ENCODE measurements at places on chromosomes 3 and 15.

DNA sequence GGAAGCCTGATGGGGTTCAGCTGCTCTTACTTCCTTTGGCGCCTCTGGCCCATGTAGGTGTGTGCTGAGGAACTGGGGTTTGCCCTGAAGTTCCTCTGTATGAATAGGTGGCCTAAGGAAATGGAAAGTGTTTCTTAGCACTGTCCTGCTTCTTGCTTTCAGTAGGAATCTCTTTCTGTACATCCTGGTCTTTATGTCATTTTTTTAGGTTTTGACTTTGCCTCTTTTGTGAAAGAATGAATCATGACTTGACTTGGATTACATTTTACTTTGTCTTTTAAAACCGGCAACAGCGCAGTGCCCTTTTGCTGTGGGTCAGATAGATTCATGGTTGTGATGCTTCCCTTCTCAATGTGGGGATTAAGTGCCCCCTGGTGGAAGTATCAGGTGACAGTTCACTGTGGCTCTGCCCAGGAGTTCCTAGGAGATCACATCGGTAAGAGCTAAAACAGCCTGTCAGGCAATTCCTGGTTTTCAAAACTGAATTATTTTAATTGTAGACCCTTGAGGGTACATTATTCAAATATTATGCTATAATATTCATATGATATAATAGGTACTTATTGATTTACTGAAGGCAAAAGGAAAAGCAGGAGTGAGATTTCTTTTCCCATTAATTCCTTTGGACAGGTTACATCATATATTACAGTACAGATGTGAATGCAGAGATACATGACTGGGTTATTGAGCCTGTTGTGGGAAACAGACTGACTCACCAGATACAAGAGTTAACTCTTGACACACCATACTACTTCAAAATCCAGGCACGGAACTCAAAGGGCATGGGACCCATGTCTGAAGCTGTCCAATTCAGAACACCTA is 95.4 kb downstream of the HCN4 start:
- DNase-seq: peak; percentile 55

GRCh38 chr3:25043749-25044148 is 384.3 kb upstream of the RARB start:
- no peak for DNase-seq

- DNase-seq: no peak
These were observed 73.1 kb upstream of the FBN1 start for GRCh38 chr15:48718646-48719045.

DNA sequence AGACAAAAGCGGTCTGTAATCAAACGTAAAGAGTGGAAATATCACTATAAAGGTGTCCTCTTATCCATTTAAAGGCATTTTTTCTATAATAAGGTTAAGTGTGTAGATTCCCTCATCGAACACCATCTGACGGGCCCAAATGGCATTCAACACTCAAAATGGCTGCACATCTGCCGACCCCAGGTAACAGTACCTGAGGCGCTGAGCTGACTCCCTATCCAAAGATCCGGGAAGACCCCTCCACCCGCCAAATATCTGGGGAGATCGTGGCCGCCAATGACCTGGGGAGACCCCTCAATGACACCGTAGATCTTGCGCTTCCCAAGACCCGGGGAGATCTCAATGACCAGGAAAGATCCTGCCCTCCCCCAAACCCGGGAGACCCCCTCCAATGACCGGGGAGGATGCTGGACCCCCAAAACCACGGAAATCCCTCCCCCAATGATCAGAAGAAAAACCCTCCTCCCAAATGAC is 476 bp downstream of the IP6K2 start:
- DNase-seq: peak; percentile 43

DNA sequence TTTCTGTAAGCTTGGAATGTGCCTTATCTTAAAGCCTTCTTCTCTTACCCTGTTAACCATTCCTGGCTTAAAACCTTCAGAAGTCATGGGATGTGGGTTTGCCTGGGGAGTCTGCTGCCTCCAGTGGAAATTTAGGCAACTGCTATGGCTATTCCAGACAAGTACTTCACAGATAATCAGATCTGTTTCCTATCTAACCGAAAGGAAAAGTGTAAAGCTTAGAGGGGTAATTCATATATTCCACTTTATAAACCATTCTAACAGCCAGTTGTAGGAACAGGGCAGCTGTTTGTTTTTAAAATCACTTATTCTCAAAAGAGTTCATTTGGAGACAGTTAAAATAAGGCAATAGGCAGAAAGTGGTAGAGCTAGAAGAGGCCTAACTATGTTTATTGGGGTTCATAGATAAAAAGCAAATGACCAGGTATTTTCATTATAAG is 219.9 kb downstream of the TCF12 start:
- no peak for DNase-seq

DNA sequence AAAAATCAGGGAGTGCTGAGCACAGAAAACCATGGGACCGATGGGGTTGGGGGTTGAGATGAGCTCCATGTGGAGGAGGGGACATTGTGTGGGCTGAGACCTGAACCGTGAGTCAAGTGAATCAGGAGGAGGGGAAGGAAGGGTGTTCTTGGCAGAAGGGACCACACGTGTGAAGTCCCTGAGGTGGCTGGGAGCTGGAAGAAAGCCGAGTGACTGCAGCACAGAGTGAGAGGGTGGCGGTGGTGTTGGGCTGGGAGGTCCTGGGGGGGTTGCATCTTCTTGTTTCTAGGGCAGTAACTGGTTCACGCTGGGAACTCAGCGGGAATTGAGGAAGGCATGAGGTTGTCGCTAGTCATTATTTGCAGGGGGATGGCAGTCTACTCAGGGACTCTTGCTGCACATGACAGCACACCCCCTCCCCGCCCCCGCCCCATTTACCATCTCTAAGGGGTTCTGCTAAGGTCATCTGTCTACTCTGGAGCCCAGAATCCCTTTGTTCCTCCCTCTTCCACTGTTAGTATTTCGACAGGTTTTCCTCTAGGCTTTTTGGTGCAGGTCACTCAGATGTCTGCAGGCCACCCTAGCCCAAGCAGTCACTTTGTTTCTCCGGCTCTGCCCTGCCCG is 254.3 kb downstream of the TLE3 start:
- DNase-seq: no peak

DNA sequence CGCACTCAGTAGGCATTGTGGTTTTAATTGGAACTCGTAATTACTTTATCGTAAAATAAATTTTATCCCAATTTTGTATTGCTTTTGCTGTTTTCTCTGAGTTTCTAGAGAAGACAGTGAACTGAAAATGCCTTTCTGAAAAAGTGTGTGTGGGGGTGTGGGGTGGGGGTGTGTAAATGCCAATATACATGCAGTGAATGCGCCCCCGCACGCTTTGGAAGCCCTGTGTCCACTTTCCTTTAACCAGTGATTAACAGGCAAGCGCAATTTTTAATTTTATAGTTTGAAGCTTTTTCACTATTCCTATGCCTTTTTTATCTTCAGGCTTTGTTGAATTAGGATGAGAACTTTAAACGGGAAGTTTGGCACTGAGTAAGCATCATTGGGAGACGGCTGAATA is 47.4 kb upstream of the GMNC start:
- DNase-seq: no peak

GRCh38 chr15:53974813-53975212 is 3.4 kb upstream of the UNC13C start:
- no peak for DNase-seq

GRCh38 chr3:25460751-25461150 is 32.7 kb downstream of the RARB start:
- DNase-seq: peak; percentile 8

- DNase-seq: no peak
These were observed 9.1 kb downstream of the RAMAC start for GRCh38 chr15:82995076-82995475.

GRCh38 chr15:87121336-87121735 is 1041.7 kb downstream of the AGBL1 start:
- no peak for DNase-seq

GRCh38 chr3:169034401-169034800 is 629.1 kb downstream of the MECOM start:
- DNase-seq: no peak
